A549 treated with Hydrocortisone at 1 μM for 4 hours (cell line): ENCODE measurements at places on chromosomes 6 and 20. TPM values are rescaled to one million over a fixed set of nuclear protein-coding genes. Genes with fewer than 3 reads are reported as not detected.

The HAO1 gene
- total RNA-seq, result not detected in 5 replicates

The AKIRIN2 gene
- total RNA-seq, result 25.5 to 32.1 TPM (median 30.3 TPM) in 5 replicates

The ZSWIM1 gene
- 4.6 to 7.2 TPM (median 5.9 TPM) in 5 replicates for total RNA-seq

The SIM1 gene
- total RNA-seq, result not detected in 5 replicates

The SASH1 gene
- total RNA-seq, result 2.0 to 2.7 TPM (median 2.5 TPM) in 5 replicates

The AARS2 gene
- 6.2 to 7.6 TPM (median 6.6 TPM) in 5 replicates for total RNA-seq

The SYNDIG1 gene
- 1.2 to 2.0 TPM (median 1.8 TPM) in 5 replicates for total RNA-seq

The ZSCAN31 gene
- total RNA-seq, result 1.6 to 2.3 TPM (median 1.8 TPM) in 5 replicates

The SCRT2 gene
- 0.02 TPM in 1 of 5 replicates, not detected in the others for total RNA-seq

The HRH3 gene
- not detected in 5 replicates for total RNA-seq

The GDAP1L1 gene
- 0.16 TPM in 1 of 5 replicates, not detected in the others for total RNA-seq

The SS18L1 gene
- 8.1 to 9.5 TPM (median 9.0 TPM) in 5 replicates for total RNA-seq

The PIGU gene
- 26.3 to 29.0 TPM (median 27.9 TPM) in 5 replicates for total RNA-seq

The C6orf120 gene
- total RNA-seq, result 10.2 to 14.4 TPM (median 13.3 TPM) in 5 replicates

The EEF1A2 gene
- total RNA-seq, result 142 to 176 TPM (median 148 TPM) in 5 replicates

The ID4 gene
- total RNA-seq, result 0.63 to 1.3 TPM (median 0.86 TPM) in 5 replicates

The VNN1 gene
- total RNA-seq, result 0.03 to 0.15 TPM (median 0.06 TPM) in 5 replicates

The C4B gene
- total RNA-seq, result 0.35 to 0.93 TPM (median 0.67 TPM) in 5 replicates

The LTB gene
- 0.29 to 0.47 TPM (median 0.38 TPM) in 5 replicates for total RNA-seq

The MEP1A gene
- 0.05 TPM in 1 of 5 replicates, not detected in the others for total RNA-seq

The ZNF334 gene
- total RNA-seq, result not detected in 5 replicates

The RNF182 gene
- 2.9 to 4.1 TPM (median 3.2 TPM) in 5 replicates for total RNA-seq

The CPXM1 gene
- total RNA-seq, result 0.06 TPM in 1 of 5 replicates, not detected in the others

The MYCT1 gene
- total RNA-seq, result 0.02 to 0.07 TPM in 2 of 5 replicates, not detected in the others

The CDSN gene
- total RNA-seq, result 0.05 to 0.07 TPM in 2 of 5 replicates, not detected in the others

The RFX6 gene
- not detected in 5 replicates for total RNA-seq

The SLC17A9 gene
- total RNA-seq, result 0.06 to 0.12 TPM (median 0.08 TPM) in 3 of 5 replicates, not detected in the others

The PRKN gene
- 0.03 to 0.08 TPM in 2 of 5 replicates, not detected in the others for total RNA-seq

The PKIG gene
- total RNA-seq, result 30.5 to 38.0 TPM (median 37.5 TPM) in 5 replicates

The KCTD20 gene
- total RNA-seq, result 16.6 to 21.9 TPM (median 17.4 TPM) in 5 replicates

The RAB32 gene
- total RNA-seq, result 32.5 to 46.2 TPM (median 42.2 TPM) in 5 replicates

The FABP7 gene
- total RNA-seq, result not detected in 5 replicates

The DEFB112 gene
- not detected in 5 replicates for total RNA-seq

The CTCFL gene
- total RNA-seq, result 0.02 TPM in 1 of 5 replicates, not detected in the others

The DOK5 gene
- total RNA-seq, result 0.06 TPM in 1 of 5 replicates, not detected in the others

The ULBP3 gene
- 2.5 to 4.9 TPM (median 3.4 TPM) in 5 replicates for total RNA-seq

The LY6G6F gene
- not detected in 5 replicates for total RNA-seq

The ELOVL2 gene
- total RNA-seq, result 5.3 to 6.9 TPM (median 6.5 TPM) in 5 replicates

The KCNS1 gene
- not detected in 5 replicates for total RNA-seq

The LY6G5C gene
- total RNA-seq, result 0.75 to 2.1 TPM (median 1.5 TPM) in 5 replicates

The SMLR1 gene
- not detected in 5 replicates for total RNA-seq

The TUBB2B gene
- total RNA-seq, result 12.7 to 15.3 TPM (median 14.7 TPM) in 5 replicates

The SIRPA gene
- total RNA-seq, result 20.8 to 26.4 TPM (median 22.9 TPM) in 5 replicates

The TSBP1 gene
- not detected in 5 replicates for total RNA-seq

The BMP6 gene
- total RNA-seq, result 13.4 to 20.4 TPM (median 18.7 TPM) in 5 replicates

The BCAS1 gene
- total RNA-seq, result 0.36 to 0.76 TPM (median 0.41 TPM) in 5 replicates

The TRIM15 gene
- not detected in 5 replicates for total RNA-seq

The ARG1 gene
- not detected in 5 replicates for total RNA-seq

The SLC22A2 gene
- total RNA-seq, result 0.05 to 0.18 TPM (median 0.05 TPM) in 3 of 5 replicates, not detected in the others

The PGC gene
- total RNA-seq, result 0.08 to 0.14 TPM (median 0.12 TPM) in 3 of 5 replicates, not detected in the others

The PHACTR2 gene
- total RNA-seq, result 3.3 to 5.0 TPM (median 3.7 TPM) in 5 replicates

The ADGRF1 gene
- total RNA-seq, result 0.05 TPM in 1 of 5 replicates, not detected in the others

The C20orf144 gene
- 0.05 to 0.13 TPM (median 0.08 TPM) in 5 replicates for total RNA-seq

The SLC35B3 gene
- 7.1 to 8.0 TPM (median 7.8 TPM) in 5 replicates for total RNA-seq

The FNDC11 gene
- total RNA-seq, result 0.16 to 0.41 TPM (median 0.20 TPM) in 5 replicates

The IL17A gene
- total RNA-seq, result not detected in 5 replicates
